ENCODE measurements at places on chromosomes 3 and 15.

DNA sequence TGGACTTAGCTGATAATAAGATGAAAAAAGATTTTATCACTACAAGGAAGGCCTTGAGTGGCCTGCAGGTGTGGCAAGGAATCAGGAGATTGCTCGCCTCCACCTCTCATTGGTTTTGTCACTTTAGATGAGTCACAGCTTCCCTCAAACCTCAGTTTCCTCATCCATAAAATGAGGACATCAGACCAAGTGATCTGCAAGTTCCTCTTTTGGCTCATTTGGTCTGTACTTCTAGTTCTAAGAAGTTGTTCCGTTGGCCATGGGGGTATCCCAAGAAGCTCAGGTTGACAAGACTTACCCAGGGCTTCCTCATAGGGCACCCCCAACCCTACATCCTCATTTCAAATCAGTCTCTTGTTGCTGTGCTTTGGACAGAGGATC lies 254.1 kb downstream of the UACA start:
- no peak for DNase-seq

- DNase-seq, result no peak
Observed at GRCh38 chr3:167761302-167761701, 25.8 kb downstream of the SERPINI1 start.

- DNase-seq, result no peak
Observed at GRCh38 chr3:83453056-83453455, 1505.7 kb upstream of the CADM2 start.

DNA sequence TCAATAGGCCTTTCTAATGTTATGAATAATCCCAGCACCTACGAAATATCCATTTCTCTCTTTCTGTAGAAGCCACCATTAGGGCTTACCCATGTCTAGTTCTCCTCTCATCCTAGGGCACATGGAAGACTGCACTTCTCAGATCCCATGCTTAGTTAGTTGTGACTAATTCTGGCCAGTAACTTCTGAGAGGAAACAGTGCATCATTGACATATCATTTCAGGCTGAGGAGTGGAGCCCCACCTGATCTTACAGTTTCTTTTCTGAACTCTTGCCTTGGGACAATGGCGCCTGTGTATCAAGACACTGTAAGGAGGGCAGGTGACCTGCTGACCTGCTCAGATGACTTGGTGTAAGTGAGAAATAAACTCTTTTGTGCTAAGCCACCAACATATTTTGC lies 39.4 kb upstream of the TBL1XR1 start:
- DNase-seq, result no peak

DNA sequence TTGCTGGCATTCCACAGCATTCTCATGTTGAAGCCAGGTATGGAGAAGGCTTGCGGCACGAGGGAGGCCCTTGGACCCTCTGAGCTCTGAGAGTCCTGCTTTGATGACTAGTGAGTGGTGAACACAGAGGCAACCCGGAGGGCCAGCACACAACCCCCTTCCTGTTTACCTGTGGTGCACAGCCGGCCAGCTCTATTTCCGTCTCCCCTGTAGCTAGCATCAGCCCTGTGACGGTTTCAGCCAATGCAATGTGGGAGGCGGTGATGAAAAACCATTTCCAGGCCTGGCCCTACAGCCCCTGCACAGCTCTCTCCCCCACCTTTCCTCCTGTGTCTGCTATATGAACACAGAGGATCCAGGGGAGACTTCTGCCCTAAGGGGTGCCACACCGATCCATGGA lies 76.8 kb upstream of the KLHL25 start:
- no peak for DNase-seq

- no peak for DNase-seq
Observed at GRCh38 chr3:159253860-159254259, 452.0 kb downstream of the MFSD1 start.

DNA sequence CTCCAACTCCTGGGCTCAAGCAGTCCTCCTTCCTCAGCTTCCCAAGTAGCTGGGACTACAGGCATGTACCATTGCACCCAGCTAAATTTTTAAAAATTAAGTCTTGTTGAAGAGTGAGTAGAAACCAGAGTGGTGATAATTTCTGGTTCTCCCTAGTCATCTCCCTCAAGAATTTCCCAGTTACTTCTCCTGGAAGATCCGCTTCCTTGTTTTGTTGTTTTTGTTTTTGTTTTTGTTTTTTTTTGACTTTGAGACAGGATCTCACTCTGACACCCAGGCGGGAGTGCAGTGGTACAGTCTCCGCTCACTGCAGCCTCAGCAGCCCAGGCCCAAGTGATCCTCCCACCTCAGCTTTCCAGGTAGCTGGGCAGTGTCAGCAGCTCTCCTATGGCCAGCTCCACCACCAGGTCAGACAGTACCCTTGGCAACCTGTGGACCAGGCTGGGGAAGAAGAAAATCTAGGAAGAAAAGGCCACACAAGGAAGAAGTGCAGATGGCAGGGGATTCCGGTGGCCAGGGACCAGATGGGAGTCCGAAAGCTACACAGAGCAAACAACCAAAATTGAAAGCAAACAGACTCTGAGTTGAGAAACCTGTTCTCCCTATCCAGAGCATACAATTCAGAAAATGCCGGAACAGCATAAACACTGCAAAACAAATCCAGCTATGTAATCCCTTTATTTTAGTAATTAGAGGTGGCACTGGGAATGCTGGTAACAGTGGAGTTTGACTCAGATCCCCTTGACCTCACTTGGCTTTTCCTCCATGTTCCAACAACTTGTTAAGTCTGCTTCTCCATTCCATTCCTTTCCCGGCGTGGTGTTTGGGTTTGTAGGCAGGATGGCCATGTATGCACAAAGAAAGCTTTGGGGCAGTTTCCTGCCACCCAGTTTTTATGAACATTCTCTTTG lies 266.6 kb upstream of the CTDSPL start:
- DNase-seq, result no peak

DNA sequence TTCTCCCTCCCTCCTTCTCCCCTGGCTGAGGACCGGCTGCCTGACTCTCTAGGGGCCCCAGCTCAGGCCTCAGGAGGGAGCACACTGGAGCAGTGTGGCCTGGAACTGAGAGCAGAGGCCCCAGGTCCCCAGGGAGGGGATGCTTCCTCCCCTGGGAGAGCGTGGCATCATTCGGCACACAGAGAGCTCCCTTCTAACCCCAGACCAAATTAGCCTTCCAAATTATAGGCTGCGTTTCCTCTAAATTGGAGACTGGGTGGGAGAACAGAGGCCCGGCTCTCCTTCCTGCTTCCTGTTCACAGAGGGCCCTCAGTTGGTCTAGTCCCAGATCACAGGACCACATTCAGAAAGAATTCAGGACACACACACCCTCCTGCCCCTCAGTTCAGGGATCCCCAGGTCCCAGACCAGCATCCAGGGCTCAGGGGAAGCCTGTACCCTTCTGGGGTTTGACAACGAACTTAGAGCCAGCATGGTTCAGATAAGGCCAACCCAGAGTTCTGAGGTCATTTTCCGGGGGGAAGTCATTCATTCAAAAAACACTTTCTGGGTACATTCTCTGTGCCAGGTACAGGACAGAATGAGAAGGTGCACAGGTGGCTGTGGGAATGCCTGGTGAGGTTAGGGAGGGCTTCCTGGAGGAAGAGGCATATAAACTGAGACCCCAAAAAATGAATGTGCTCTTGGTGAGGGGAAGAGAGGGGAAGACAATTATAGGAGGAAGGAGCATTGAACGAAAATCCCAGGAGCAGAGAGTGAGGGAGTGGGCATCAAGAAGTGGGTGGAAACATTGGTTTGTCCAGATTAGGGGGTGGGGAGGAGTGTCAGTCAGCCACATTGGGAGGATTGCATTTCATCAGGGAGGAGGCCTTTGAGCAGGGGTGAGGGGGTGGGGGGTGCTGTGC lies 28.4 kb upstream of the RPL29 start:
- DNase-seq, result no peak

GRCh38 chr3:99579246-99579645 lies 59.1 kb upstream of the COL8A1 start:
- DNase-seq, result no peak

DNA sequence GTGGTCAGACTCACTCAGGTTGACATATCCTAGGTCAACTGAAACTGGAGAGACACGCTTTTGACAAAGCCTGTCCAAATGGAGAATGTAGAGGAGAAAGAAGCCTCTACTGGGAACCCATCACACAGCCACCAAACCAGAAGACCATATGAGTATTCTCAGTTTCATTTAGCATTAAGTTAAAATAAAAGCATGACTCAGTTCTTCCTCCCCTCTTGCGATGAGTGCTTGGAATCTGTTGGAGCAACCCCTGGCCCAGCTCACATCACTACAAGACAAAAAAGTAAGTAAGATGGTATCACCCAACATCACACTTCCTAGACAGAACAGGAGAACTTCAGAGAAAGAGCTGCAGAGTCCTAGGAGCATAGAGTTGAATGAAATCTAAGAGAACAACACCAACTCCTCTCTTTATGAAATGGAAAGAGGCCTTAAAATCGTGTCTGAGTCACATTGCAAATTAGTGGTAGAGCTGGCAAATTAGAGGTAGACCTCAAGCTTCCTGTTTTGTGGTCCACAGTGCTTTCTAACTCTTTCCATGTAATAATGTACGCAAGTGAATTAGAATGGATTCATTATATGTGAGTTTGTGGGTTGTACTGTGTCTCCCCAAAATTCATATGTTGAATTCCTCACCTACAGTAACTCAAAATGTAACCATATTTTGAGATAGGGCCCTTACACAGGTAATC lies 51.2 kb downstream of the FGF12 start:
- no peak for DNase-seq

DNA sequence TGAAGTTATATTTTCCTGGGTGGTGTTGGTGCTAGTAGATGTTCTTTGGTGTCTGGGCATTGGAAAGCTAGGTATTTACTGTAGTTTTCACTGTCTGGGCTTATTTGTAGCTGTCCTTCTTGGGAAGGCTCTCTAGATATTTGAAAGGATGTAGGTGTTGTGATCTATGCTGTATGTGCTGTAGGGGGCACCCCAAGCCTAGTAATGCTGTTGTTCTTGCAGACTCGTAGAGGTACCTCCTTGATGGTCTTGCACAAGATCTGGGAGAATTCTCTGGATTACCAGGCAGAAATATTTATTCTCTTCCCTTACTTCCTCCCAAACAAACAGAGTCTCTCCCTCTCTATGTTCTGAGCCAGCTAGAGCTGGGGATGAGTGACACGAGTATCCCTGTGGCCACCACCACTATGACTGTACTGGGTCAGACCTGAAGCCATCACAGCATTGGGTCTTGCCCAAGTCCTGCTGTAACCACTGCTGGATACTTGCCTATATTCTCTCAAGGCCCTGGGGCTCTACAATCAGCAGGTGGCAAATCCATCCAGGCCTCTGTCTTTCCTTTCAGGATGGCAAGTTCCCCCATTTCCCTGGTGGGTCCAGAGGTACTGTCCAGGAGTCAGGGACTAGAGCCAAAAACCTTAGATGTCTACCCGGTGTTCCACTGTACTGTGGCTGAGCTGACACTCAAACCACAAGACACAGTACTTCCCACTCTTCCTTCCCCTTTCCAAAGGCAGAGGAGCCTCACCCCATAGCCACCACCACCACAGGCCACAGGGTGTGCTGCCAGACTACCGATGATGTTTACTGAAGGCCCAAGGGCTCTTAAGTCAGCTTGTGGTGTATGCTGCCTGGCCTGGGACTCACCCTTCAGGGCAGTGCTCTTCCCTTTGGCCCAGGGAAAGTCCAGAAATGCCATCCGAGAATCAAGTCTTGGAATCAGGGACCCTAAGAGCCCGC lies 195.2 kb upstream of the DPPA4 start:
- no peak for DNase-seq

DNA sequence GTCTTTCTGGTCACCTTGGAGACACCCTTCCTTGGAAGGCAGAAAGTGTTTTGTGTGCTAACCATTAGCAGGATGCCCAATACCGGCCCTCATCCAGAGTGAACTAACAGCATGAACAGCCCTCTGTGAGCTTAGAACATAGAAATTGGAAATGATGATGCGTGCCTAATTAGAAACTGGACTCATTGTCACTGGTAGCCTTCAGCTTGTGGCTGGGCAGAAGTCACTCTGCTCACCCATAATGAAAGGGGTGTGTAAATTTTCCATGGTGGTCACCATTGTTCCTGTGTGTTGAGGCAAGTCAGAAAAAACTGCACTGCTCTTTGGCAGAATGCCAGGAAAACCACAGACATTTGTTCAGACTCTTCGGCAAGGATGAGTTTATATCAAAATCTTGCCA lies 74.7 kb upstream of the CNTN4 start:
- no peak for DNase-seq

DNA sequence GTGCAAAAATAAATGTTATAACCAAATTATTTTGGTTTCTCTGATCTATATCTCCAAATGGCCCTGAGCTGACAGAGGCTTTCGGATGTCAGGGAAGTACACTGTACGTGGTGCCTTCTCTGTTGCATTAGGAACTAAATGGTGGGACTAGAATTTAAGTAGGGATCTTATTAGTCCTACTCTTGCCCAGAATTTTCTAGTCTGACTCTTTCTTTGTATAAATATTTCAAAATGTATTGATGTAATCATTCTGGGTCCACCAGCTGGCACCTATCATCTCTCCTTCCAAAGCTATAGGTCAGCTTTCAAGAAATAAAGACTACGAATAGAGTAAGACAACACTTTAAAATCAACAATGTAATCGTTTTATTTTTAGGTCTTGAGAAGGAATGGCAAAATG lies 22.3 kb upstream of the MLF1 start:
- no peak for DNase-seq

DNA sequence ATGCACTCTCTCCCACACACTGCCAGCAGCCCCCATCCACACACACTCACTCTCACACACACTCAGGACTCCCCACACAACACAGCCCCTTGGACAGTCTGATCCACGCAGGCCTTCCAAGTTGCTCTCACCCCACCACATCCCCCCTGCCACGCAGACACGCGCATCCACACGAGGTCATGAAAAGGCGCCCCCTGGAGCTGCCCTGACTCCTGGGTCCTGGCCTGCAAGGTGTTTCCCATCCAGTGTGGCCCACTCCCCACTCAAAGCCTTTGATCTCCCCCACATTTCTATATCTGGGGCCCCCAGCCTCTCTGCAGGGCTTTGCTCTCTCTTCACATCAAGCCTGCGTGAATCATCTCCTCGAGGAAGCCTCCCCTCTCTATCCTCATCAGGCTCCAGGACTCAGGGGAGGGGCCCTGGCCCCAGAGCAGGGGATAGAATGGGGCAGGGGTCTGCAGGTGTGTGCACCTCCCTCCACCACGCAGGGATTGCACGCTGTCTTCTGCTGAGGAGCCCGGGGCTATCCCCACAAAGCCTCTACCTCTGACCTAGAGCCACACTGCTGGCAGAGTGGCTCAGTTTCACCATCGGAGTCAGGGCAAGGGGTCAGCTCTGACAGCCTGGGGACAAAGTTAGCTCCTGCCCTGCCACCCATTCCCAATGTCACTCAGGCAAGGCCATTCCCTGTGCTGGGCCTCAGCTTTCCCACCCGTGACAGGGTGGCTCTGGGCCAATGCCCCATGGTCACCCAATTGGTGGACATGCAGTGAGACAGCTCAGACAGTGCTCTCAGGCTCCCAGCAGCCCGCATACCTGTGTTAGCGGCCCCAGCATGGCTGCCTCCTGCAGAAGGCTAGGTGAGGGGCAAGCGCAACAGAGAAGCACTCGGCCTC lies 6.4 kb downstream of the MYL3 start:
- no peak for DNase-seq

All from cerebellar nuclear complex (tissue), 1 donor.